Stimulated activated CD4-positive, alpha-beta T cell treated with anti-CD3 and anti-CD28 coated beads, TNF-alpha, amount 100 ng/mL, for 24 hours (primary cell): ENCODE measurements at places on chromosomes 4 and X.

GRCh38 chr4:80257851-80258250 lies 8.6 kb upstream of the FGF5 start:
- no peak for DNase-seq

DNA sequence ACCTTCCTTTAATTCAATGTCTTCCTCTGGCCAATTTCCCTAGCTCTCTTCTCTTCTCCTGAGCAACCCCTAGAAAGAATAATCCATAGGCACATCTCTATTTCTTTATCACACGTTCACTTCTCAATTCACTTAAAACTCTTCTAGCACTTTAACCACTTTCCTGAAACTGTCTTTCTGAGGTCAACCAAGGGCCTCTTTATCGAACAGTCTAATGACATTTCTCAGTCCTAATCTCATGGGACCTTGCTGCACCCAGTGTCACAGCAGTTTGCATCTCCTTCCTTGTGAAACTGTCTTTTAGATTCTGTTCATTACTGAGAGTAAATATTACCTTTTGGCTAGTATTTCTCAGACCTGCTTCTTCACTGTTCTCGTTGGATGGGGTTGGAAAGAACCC lies 285.3 kb upstream of the RASGEF1B start:
- DNase-seq: no peak

DNA sequence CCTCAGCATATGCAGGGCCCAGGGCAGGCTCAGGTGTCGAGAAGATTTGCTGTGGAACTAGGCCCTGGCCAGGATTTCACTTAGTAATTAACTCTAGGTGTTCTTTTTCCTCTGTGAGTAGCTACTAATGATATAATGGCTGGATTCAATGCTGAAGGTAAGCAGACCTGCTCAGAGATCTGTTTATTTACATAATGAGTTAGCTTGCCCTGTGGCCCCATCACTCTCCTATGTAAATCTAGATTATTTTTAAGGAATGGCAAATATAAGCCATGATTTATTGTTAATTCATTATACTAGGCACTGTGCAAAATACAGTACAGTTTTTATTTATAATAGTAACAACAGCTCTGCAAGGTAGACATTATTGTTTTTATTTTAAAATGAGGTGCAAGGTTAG lies 117.2 kb downstream of the IRF2 start:
- DNase-seq: no peak

DNA sequence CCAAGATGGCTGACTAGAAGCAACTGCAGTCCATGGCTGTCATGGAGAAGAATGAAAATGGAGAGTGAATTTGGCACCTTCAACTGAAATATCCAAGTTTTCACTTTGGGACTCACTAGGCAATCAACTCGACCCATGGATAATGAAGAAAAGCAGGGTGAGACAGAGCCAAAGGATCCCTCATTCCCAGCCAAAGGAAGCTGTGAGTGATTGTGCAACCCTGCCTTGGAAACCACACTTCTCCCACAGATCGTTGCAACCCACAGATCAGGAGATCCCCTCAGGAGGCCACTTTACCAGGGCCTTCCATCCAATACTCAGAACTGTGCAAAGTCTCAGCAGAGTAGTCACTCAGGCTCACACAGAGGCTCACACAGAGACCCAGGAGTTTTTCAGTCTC lies 4.5 kb downstream of the CFAP299 start:
- DNase-seq: no peak

DNA sequence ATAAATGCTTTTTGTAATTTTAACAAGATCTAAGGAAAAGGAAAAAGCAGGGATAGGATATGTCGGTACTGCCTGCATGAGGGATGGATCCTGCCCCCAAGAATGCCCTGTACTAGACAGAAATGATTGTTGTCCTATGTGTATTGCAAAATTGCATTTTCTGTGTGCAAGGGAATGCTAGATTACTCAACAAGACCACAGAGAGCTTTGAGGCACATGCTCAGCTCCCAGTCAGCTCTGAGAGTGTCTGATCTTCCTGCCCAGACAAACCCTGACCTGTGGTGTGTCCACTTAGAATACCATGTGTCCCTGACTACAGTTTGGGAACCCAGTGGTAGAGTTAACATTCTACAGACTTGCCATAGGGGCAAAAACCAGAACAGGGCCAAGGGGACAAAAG lies 129.2 kb upstream of the PAK3 start:
- DNase-seq: no peak

DNA sequence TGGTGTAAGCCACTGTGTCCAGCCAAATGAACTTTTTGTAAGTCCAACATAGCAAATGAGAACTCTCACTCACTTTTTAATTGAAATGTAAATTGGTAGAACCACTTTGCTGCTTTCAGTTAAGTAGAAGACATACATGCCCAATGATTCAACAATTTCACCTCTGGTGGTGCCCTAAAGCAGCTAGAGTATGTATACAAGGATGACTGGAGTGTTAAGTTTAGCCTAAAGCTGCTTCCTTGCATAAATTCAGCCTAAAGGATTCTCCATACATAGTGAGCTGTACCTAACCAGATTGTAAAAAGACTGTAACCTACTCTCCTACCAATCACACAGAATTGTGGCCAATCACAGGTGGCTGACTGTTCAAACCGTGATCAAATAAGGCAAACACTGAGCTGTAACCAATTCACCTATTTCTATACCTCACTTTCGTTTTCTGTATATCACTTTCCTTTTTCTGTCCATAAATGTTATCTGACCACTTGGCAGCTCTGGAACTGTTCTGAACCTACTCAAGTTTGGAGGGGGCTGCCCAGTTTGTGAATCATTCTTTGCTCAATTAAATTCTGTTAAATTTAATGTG lies 39.9 kb downstream of the PDS5A start:
- no peak for DNase-seq

DNA sequence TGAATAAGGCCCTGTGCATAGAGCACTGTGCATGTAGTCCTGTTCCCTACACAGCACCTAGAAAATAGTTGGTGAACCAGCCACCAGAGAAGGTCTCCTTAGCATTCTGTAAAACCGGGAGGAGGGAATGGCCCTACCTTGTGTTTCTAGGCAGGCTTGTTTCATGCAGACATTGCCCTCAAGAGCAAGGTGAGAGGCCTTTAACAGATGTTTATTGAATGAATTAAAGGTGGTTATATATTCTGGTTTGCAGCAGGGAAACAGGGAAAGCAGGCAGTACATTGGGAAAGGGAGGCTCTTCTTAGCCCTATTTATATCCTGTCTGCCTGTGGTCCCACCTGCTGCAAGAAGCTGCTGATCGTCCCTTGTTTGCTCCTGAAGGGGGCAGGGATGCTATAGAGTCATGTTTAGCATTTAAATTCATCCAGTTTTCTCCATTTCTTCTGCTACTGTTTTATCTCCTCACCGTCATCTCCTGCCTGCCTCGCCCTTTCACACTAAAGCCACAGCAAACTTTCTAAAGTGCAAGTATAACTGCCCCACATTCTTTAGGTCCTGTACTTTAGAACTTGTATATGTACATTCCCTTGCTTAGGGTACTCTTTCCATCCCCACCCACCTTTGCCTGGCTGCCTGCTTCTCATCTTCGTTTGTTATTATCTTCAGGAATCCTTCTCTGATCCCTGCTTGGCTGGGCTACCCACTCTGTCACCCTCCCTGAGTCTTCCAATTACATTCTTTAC lies 60.3 kb downstream of the EGF start:
- DNase-seq: no peak

DNA sequence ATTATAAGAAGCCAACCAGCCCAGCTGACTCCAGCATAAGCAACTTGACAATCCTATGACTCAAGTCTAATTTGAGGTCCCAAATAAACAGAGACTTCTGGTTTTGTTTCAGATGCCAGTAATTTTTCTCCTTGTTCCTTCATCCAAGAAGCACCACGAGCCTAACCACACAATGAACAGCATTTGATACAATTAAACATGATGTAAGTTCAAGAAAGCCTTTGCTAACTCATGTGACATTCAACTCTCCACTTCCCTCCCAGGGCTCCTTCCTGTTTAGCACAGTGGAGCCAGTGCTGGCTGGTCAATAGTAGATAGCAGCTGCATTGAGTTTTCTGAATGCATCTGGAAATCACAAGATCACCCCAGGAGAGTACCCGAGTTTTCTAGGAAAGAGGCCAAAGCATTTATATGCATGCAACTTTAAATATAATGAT lies 206.3 kb downstream of the ARHGAP24 start:
- no peak for DNase-seq

GRCh38 chrX:48611703-48612102 lies 14.4 kb downstream of the WDR13 start:
- DNase-seq: no peak

GRCh38 chr4:35163168-35163567 lies 1081.1 kb downstream of the ARAP2 start:
- no peak for DNase-seq

DNA sequence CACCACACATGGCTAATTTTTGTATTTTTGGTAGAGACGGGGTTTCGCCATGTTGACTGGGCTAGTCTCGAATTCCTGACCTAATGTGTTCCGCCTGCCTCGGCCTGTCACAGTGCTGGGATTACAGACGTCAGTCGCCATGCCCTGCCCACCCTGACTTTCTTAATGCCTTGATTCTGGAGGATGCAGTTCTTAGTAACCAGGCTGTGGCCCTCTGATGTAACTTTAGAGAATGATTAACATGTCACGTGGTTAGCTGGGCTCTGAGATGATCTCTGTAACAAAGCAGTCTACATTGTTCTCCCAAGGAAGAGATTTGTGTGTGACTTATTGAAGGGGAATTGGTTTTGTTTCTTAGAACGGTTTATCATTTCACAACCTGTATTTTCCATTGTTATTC lies 30.6 kb downstream of the ANK2 start:
- DNase-seq: no peak

DNA sequence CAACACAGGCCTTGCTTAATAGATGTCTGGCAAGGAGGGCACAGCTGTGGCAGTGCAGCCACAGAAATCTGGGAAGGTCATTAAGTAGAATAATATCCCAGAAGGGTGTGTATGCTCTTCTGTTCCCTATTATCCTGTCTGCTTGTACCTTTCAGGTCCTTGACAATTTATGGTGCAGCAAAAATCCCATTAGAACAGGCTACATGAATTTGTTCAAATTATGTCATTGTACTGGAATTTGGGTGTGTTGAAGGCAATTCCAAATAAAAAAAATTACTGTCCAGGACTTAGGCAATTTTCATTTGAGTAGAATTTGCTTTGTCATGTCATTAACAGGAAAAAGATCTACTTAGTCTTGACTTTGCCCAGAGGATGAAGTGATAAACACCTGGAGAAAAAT lies 192.1 kb downstream of the IDS start:
- DNase-seq: no peak

DNA sequence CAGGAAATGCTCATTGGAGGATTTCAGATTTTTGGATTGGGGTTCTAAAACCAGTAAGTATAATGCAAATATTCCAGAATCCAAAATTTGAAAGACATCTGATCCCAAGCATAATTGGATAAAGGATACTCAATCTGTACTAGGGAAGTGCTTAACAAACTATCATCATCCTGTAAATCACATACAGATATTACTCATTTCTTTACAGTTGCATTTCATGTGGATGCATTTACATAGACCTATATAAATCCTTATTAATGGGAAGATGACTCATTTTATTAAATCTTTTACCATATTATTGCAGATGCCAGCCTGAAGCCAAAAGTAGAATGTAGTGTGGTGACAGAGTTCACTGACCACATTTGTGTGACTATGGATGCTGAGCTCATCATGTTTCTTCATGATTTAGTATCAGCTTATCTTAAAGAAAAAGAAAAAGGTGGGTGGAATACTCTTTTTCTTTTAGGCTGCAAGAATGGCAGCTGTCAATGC lies 22.4 kb upstream of the ADAD1 start:
- no peak for DNase-seq

DNA sequence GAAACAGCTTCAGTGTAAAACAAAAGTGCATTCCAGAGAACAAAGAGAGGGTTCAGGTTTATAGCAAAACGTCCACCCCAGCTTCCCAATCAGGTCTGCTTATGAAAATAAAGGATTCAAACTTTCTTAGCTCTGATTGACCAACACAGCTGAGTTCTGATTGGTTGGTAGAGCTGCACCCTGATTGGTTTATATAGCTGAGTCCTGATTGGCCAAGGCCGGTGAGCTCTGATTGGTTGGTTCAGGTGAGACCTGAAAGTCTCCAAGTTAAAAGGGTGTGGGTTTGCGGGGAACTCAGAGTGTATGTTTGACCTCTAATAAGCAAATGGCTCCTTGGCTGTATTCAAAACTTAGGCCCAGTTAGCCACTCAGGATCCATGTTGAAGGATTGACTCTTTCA lies 20.9 kb downstream of the CLRN2 start:
- no peak for DNase-seq

DNA sequence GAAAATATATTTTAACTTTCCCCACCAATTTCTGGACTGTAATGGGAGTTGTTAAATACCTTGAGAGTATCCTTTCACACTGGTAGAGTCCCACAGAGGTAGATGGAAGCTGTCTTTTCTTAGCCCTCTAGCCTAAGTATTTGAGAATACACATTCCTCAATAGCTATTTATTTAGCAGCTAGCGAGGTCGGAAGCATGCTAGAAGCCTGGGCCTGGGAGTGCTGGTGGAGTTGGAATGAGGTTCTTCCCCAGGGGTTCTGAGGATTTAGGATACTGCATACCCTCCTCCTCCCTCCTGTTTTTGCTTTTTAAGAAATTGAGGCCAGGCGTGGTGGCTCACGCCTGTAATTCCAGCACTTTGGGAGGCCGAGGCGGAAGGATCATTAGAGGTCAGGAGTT lies 999 bp upstream of the KLHL15 start:
- DNase-seq: no peak

DNA sequence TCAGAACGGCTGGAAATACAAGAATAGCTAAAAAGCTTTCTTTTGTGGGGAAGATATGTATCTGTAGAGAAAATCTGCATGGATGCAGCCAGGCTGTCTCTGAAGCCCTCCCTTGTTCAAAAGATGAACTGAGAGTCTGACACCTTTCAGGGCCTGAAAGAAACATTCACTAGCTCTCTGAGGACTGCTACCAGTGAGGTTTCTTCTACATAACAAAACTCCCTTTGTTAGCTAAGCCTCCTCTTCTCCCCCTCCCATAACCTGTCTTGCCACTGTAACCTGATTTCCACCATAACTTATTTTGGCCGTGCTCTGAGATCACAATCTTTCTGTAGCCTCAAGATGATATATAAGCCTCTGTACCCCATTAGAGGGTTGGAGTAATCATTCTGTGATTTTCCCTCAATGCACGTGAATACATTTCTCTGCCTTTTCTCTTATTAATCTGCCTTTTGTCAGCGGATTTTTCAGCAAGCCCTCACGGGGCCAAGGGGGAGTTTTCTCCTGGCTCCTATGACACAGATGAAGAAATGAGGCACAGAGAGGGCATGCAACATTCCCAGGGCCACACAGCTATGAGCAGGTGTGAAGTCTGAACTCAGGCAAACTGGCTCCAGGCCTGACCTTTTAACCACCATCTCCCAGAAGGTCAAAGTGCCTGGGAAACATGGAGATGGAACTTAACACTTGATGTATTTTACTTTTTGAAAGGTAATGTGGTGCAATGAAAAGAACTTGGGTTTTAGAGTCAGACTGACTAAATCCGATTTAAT lies 161.6 kb upstream of the PRDX4 start:
- DNase-seq: no peak

GRCh38 chrX:118355225-118355920 lies 9.5 kb downstream of the WDR44 start:
- DNase-seq: no peak
